ENCODE measurements at places on chromosomes 2 and 18. TPM values are rescaled to one million over a fixed set of nuclear protein-coding genes. Genes with fewer than 3 reads are reported as not detected.

RAB27B gene
- 53.4 TPM for polyA plus RNA-seq

TM4SF20 gene
- polyA plus RNA-seq: not detected

DAPL1 gene
- polyA plus RNA-seq: 0.94 TPM

FECH gene
- polyA plus RNA-seq: 17.1 TPM

CCDC150 gene
- 1.8 TPM for polyA plus RNA-seq

HAUS1 gene
- 118 TPM for polyA plus RNA-seq

HRH4 gene
- polyA plus RNA-seq: 0.12 TPM

CHCHD5 gene
- polyA plus RNA-seq: 41.1 TPM

EFHD1 gene
- not detected for polyA plus RNA-seq

NEU2 gene
- not detected for polyA plus RNA-seq

CCDC141 gene
- polyA plus RNA-seq: 0.27 TPM

ARPC2 gene
- 167 TPM for polyA plus RNA-seq

IL37 gene
- not detected for polyA plus RNA-seq

SLC38A11 gene
- not detected for polyA plus RNA-seq

STARD6 gene
- not detected for polyA plus RNA-seq

CACNB4 gene
- 29.0 TPM for polyA plus RNA-seq

RGPD4 gene
- 0.26 TPM for polyA plus RNA-seq

PLEK gene
- 0.10 TPM for polyA plus RNA-seq

RAB6C gene
- 0.52 TPM for polyA plus RNA-seq

HOXD12 gene
- not detected for polyA plus RNA-seq

CGREF1 gene
- 24.5 TPM for polyA plus RNA-seq

DPYSL5 gene
- polyA plus RNA-seq: 157 TPM

TEKT4 gene
- polyA plus RNA-seq: not detected

LPIN2 gene
- 14.4 TPM for polyA plus RNA-seq

WNT10A gene
- polyA plus RNA-seq: 0.20 TPM

SIX3 gene
- 8.7 TPM for polyA plus RNA-seq

ASB18 gene
- not detected for polyA plus RNA-seq

PCBP1 gene
- 33.3 TPM for polyA plus RNA-seq

AFG3L2 gene
- polyA plus RNA-seq: 49.4 TPM

ATP6V1B1 gene
- 0.42 TPM for polyA plus RNA-seq

WIPF1 gene
- 0.44 TPM for polyA plus RNA-seq

Measured in neural cell (in vitro differentiated cells).